CD4-positive, alpha-beta T cell (primary cell): ENCODE measurements at places on chromosomes 12 and 14. TPM values are rescaled to one million over a fixed set of nuclear protein-coding genes. Genes with fewer than 3 reads are reported as not detected.

LHX5 gene
- total RNA-seq: not detected

MYF5 gene
- not detected for total RNA-seq

CAPZA3 gene
- not detected for total RNA-seq

CCDC197 gene
- total RNA-seq: not detected

PKP2 gene
- 0.31 TPM for total RNA-seq

RHOJ gene
- total RNA-seq: not detected

RNASE7 gene
- total RNA-seq: not detected

GPR65 gene
- total RNA-seq: 10.5 TPM

FAM181A gene
- not detected for total RNA-seq

COX8C gene
- not detected for total RNA-seq

WDR20 gene
- total RNA-seq: 40.1 TPM

MIS18BP1 gene
- 20.1 TPM for total RNA-seq

SLCO1B1 gene
- not detected for total RNA-seq
